ENCODE measurements at places on chromosomes 2 and 18.

DNA sequence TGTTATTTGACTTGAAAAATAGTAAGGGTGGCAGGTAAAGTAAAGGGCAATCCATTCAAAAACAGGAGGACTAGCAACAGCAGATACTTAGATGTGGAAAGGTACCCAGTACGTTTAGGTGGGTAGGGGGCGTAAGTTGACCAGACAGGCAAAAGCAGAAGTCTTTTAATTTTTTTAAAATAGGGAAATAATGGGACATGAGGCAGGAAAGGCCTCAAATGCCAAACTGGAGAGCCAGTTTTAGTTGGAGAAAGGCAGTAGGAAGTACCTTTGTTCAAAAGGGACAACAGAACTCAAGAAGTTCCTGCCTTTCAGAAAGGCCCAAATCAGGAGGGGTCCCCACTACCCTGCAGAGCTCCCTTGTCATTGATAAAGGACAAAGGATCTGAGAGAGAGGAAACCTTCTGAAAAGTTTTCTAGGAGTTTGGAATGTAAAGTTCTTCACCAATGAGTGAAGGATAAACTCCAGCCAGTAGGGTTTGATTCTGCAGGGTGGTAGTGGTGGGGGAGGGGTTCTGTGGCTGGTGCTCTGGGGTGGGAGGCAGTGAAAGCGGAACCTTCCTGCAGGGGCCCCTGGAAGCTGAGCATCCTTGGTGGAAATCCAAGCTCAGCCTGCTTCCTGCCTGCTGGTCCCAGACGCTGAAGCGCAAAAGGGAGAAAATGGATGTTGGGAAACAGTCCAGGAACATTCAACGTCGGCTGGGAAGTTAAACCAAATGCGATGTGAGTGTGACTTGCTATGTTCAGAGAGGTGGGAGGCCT, 40.1 kb downstream of the TMEM17 start:
- DNase-seq, result no peak

DNA sequence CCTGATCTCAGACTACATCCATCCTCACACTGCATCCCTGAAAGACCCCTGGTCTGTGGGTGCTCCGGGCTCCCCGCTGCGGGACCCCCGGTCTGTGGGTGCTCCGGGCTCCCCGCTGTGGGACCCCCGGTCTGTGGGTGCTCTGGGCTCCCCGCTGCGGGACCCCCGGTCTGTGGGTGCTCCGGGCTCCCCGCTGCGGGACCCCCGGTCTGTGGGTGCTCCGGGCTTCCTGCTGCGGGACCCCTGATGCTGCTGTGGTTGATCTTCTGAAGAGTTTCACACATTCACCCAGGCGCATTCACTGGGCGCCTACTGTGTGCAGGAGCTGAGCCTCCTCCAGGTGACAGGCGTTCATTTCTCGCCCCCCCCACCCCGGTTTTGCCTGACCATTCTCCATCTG, 162.7 kb upstream of the SALL3 start:
- DNase-seq, result no peak

- no peak for DNase-seq
Measured at GRCh38 chr18:48842259-48843061, 108.3 kb downstream of the SMAD7 start.

GRCh38 chr2:32135409-32135808, 30.3 kb upstream of the SLC30A6 start:
- DNase-seq, result peak; percentile 89

GRCh38 chr2:121858847-121859246, 103.4 kb downstream of the TSN start:
- no peak for DNase-seq

- no peak for DNase-seq
Measured at GRCh38 chr2:65076345-65076710, 20.1 kb downstream of the CEP68 start.

All from COLO829 (cell line).